ENCODE measurements at places on chromosomes 1 and 21. TPM values are rescaled to one million over a fixed set of nuclear protein-coding genes. Genes with fewer than 3 reads are reported as not detected.

The IQCC gene
- total RNA-seq = 2.2 TPM

The COL24A1 gene
- 2.5 TPM for total RNA-seq

The CGN gene
- 0.36 TPM for total RNA-seq

The KRTAP7-1 gene
- not detected for total RNA-seq

The ORC1 gene
- total RNA-seq = 9.7 TPM

The HSPG2 gene
- 15.8 TPM for total RNA-seq

The PTPRC gene
- total RNA-seq = not detected

The ADARB1 gene
- 39.8 TPM for total RNA-seq
